ENCODE measurements at places on chromosomes 12 and 14.

DNA sequence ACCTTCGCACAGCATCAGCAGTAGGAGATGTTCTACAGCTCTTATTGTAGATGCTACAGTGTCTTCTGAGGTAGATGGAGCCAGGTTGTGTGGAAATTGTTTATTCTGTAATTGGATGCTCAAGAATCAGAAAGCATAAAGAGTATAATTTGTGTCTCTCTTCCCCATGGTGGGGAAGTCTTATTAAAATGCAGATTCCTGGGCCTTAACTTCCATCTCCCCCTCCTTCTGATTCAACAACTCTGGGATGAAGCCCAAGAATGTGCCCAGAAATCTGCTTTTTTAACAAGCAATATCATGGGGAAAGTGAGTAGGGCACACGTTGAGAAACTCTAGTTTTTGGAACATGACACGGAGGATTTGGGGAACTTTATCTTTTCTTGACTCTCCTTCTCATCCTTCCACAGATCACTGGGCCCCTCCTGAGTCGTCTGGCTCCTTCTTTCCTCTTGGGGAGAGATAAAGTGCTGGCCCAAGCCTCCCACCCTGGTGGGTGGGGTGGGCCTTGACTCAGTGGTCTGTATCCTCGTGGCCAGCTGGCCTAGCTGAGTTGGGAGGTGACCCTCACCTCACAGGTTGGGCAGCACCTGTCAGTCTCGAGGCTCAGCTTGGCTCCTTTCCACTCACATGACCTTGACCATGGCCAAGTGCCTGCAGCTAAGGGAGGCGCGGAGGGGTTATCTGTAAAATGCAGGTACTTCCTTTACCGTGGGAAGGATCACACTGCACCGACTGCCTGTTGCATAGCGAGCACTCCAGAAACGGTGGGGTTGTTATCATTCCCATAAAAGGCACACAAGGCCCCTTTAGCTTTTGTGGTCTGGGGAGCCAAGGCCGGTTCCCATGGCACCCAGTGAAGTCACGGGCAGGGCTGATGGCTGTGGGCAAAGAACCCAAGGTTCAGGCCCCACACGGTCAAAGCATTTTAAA, 141.9 kb downstream of the CHST11 start:
- no peak for DNase-seq

GRCh38 chr14:37544407-37544806, 50.6 kb downstream of the FOXA1 start:
- no peak for DNase-seq

DNA sequence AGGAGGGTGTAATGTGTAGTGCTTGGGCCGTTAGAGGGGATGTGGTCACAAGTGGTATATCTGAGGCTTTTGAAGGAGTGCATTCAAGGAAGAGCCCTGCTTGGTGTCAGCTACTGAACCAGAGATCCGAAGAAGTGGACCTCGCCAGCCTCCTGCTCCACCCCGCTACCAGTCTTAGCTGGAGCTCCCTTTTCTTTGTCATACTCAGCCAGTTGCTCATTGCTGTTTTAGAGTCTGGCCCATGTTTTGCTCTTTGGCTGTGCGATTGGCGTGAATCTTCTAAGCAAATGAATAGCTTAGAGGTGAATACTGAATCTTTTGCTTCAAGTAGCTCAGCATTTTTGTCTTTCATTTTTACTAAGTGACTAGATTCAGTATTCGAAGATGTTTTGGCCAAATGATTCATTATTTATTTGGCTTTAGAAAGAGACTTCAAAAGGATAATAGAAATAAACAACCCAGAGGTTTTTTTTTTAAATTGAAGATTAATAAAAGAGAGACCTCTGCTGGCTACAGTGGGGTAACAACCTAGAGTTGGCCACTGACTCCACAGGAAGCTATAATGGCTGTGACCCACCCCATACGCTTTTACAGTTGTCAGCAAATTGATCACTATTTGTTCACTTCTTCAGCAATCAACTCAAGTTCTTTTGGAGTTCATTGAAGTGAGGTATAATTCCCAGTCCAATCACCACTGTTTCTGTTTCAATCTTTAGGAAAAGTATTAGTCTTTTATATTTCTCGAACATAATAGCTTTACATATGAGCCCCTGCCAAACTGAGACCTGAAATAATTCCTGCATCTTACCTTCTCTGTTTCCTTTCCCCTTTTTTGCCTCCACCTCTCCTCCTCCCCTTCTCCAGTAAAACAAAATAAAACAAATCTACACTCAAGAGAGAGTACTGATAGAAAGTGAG, 19.9 kb downstream of the CDKN1B start:
- no peak for DNase-seq

DNA sequence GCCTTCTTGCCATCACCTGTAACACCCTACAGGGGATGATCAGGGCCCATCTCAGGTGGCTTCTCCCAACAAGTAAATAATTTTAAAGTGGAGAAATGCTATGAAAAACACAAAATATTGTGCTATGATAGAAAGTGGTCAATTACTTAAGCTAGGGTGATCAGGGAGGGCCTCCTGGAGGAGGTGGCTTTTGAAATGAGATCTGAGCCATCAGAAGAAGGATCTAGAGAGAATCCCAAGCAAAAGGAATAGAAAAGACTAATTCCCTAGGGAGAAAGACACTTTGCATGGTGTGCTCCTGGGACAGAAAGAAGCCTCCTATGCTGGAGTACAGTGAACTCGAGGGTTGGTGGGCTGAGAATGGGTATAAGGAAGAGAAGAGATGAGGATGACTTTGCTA, 7.5 kb upstream of the C14orf132 start:
- DNase-seq = no peak

- no peak for DNase-seq
Observed at GRCh38 chr12:27177706-27178105, 66.4 kb upstream of the STK38L start.

DNA sequence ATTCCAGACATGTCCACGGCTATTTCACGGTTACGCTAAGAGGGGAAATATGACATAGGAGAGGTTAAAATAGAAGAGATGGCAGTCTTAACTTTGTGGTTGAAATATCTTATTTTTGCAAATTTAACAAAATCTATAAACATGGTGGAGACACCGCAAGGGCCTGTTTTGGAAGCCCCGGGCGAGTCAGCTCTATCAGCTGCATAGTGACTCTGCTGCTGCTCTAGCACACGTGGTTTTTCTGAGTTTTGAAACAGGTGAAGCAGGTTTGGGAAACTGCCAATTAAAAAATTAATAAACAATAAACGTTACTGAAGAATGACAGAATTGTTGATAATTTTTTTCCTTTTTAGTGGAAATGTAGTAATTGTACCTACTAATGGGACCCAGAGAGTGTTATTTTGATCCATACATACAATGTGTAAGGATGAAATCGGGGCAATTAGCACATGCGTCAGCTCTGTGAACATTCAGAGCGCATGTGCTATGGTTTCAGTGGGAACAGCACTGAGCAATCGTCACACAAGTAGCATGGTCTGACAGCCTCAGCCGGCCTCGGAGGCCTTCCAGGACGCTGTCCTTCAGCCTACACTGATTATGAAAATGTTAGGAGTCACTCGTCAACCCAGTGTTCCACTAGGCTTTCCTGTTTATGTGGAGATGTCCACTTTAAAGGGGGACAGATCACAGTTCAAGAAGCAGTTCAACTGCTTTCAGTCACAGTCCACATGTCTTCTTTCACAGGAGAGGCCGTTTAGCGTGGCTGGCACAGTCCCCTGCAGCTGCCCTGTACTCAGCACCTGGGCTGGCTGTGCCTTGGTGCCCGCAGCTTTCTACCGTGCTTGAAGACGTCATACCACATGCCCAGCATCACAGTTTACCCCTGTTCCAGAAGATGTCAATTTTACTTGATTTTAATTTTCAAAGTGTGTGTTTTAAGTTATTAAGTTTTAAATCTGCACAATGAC, 51.8 kb downstream of the MOK start:
- DNase-seq = no peak

DNA sequence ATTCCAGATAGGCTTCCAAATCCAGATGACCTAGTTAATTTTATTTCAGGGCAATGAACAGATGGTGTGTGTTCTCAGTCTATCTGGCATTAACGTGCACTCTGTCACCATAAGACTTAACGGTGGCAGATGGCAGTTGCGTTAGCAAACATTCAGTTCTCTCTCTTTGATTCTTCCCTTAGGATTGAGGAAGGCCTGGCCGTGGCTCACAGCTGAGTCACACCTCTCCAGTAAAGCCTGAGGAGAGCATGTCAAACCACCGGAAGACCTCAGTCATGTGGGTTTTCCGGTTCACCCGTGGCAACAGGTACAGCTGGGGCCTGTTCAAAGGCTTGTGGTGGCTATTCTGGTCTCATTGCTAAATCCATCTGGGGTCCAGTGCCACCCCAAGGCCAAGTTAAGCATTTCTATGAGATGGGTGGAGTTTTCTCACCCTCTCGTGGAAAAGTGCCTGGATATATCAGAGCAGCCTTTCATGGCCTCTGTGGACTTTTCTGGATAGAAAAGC, 545.1 kb upstream of the ATP2B1 start:
- no peak for DNase-seq

DNA sequence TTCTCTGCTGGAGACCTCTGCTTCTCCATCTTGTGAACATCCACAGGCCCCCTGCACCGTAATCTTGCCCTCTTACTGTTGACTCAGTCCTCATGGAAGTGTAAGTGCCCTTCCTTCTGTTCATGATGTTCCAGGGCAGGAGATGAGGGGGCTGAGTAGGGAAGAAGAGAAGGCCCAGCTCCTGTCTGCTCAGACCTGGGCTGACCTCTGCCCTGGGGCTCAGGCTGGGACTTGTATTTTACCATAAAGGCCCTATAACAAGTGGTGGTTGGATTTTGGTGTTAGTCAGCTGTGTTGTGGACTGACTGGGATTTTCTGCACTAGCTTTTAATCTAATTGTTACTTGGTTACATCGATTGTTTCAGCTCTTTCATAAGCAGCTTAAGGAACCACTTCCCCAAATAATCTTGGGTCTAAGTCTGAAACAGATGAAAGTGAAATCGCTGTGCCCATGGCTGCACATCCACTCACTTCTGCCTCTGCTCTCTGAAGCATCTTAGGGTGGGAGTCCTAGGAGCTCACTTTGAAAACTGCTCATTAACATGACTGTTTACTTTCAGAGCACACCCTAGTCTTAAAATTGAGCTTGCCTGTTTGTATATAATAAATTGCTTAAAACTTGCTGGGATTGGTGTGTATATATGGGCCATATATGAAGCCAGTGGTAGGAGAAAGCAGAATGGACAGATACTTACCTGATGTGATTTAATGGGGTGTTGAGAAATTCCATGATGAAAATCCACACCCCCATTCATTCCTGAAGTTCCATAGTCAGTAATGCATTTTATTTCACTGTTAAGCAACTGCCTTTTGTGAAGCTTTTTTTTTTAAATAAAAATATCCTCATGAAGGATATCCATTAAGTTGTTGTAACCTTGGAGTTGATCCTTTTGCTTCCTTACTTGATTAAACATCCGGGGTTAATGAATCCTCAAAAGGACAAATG, 17.7 kb downstream of the C12orf71 start:
- DNase-seq = no peak

DNA sequence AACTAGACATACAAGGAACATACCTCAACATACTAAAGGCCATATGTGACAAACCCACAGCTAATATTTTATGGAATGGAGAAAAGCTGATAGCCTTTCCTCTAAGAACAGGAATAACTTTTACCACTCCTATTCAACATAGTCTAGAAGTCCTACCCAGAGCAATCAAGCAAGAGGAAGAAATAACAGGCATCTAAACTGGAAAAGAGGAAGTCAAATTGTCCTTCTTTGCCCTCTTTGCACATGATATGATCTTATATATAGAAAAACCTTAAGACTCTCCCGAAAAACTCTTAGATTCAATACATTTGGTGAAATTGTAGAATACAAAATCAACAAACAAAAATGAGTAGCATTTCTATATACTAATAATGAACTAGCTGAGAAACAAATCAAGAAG, 110.0 kb downstream of the ATP23 start:
- no peak for DNase-seq

- no peak for DNase-seq
Observed at GRCh38 chr12:131380965-131381705, 329.8 kb upstream of the SFSWAP start.

DNA sequence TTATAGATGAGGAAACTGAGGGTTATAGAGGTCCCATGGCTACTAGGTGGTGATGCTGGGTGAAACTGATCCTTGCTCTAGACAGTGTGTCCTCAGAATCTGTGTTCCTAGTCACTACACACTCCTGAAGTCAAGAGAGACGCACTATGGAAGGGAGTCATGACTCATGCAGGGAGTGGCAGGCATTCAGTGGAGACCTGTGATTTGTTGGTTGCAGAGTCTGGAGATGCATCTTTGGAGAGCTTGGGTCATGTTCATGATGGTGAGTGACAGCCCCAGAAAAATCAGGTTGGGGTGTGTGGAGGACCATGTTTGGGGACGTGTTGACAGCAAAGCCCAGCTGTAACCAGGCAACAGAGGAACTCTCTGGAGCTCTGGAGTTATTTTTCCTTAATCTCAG, 38.0 kb upstream of the FBXO21 start:
- no peak for DNase-seq

DNA sequence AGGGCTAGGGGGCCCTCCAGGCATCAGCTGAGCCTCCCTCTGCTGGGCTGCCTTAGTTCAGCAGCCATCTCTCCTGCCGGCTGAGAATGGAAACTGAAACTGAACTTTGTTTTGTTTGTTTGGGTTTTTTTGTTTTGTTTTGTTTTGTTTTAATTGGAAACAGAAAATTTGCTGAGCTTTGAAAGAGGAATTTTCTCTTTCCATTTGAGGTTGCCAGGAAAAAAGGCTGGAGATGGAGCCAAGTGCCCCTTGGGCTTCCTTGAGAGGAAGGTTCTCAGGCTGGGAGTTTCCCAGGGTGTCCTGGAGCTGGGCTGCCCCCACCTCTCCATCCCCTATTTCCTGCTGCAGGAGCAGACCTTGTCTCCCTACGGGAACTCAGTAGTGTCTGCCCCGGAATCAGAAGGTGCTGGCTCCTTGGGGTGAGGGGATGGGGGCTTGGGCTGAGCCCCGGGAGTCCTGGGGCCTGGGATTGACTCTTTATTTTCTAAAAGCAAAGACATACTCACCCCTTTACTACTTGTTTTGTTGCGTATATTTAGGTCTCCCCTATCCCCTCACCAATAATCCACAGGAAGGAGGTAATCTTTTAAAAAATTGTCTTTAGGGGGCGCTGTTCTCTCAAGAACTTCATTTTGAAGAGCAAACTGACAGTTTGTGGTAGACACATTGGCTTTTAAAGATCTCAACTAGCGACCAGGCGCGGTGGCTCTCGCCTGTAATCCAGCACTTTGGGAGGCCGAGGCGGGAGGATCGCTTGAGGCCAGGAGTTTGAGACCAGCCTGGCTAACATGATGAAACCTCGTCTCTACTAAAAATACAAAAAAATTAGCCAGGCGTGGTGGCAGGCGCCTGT, 21.3 kb upstream of the OASL start:
- DNase-seq = no peak

DNA sequence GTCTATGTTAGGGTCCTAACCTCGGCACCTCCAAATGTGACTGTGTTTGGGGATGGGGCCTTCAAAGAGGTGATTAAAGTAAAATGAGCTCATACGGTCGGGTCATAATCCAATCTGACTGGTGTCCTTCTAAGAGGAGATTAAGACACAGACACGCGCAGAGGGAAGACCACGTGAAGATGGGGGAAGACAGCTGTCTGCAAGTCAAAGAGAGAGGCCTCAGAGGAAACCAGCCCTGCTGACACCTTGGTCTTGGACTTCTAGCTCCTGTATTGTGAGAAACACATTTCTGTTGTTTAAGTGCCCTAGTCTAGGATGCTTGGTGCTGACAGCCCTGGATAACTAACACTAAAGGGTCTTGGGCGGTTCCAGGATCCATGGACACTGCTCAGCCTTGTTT, 109.6 kb downstream of the DICER1 start:
- DNase-seq = no peak
